ENCODE measurements at places on chromosomes 7 and 10. TPM values are rescaled to one million over a fixed set of nuclear protein-coding genes. Genes with fewer than 3 reads are reported as not detected.

- H3K36me3 ChIP-seq, result no peaks in the 10 kb centered on the region
- no peak for DNase-seq
- no peaks in the 10 kb centered on the region for H3K27me3 ChIP-seq
- peak overlapping the region; percentile 16 for H3K27ac ChIP-seq
- no peak overlapping the region for H3K4me3 ChIP-seq
- peaks cover 49% of the 10 kb centered on the region for H3K4me1 ChIP-seq
These were observed 68.3 kb downstream of the HIPK2 start for GRCh38 chr7:139709485-139709884.

GRCh38 chr10:70803775-70804420 is 11.8 kb upstream of the SGPL1 start:
- H3K27me3 ChIP-seq, result no peaks in the 10 kb centered on the region
- DNase-seq, result no peak
- no peak overlapping the region for H3K4me3 ChIP-seq
- no peak overlapping the region for H3K27ac ChIP-seq

GRCh38 chr10:129531969-129532660 is 65.1 kb downstream of the MGMT start:
- peaks cover 4% of the 10 kb centered on the region for H3K4me1 ChIP-seq
- no peaks in the 10 kb centered on the region for H3K27me3 ChIP-seq
- no peak for DNase-seq
- H3K4me3 ChIP-seq, result no peak overlapping the region
- H3K27ac ChIP-seq, result no peak overlapping the region

DNA sequence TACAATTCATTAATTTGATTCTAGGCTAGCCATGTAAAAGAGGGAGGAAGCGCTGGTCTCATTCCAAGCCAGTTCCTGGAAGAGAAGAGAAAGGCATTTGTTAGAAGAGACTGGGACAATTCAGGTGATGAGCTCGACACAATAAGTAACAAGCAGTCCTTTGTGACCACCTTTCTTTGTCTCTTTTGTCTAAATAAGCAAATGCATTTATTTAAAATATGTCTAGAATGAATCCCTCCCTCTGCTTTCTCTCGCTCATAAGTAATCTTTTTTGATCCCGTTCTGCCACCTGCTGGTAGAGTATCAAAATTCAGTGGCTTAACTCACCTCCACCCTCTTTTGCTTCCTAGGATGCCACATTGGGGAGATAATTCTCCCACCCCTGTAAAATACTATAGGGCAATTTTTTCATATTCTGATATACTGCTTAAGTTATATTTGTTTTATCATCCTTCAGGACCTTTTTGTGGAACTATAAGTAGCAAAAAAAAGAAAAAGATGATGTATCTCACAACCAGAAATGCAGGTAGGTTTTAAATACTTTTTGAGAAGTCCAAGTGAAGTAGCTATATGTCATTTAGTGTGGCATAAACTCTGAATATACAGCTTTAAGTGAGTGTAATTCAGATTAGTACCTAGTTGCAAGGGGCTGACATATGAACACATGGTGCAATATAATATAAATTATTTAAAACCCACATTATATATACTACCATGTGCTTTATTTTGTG is 91.5 kb downstream of the GSDME start:
- no peaks in the 10 kb centered on the region for H3K27me3 ChIP-seq
- peaks cover 5% of the 10 kb centered on the region for H3K4me1 ChIP-seq
- DNase-seq, result peak; percentile 5
- no peak overlapping the region for H3K27ac ChIP-seq
- H3K4me3 ChIP-seq, result no peak overlapping the region
- H3K36me3 ChIP-seq, result no peaks in the 10 kb centered on the region

GRCh38 chr10:48197236-48197899 is 77.1 kb downstream of the FRMPD2 start:
- no peaks in the 10 kb centered on the region for H3K27me3 ChIP-seq
- no peak overlapping the region for H3K27ac ChIP-seq
- no peaks in the 10 kb centered on the region for H3K36me3 ChIP-seq

DNA sequence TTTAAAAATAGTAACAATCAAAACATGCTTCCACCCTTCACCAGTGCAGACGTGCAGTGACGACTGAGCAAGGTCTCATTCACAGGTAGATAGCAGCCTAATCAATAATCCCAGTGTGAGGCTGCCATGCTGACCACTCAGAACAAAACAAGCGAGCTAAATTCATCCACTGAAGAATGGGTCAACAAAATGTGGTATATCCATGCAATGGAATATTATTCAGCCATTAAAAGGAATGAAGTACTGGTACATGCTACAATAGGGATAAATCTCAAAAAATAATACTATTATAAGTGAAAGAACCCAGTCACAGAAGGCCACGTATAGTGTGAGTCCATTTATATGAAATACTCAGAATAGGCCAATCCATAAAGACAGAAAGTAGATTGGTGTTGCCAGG is 74.0 kb downstream of the PTPRE start:
- peaks cover 13% of the 10 kb centered on the region for H3K4me1 ChIP-seq
- no peak overlapping the region for H3K4me3 ChIP-seq
- DNase-seq, result no peak
- no peaks in the 10 kb centered on the region for H3K27me3 ChIP-seq

- no peak for DNase-seq
- H3K27ac ChIP-seq, result no peak overlapping the region
- no peak overlapping the region for H3K4me3 ChIP-seq
- H3K27me3 ChIP-seq, result no peaks in the 10 kb centered on the region
These were observed 282.6 kb upstream of the LRRN3 start for GRCh38 chr7:110808361-110808760.

- no peak for DNase-seq
- no peak overlapping the region for H3K27ac ChIP-seq
- no peaks in the 10 kb centered on the region for H3K4me1 ChIP-seq
- peaks cover 5% of the 10 kb centered on the region for H3K27me3 ChIP-seq
- no peaks in the 10 kb centered on the region for H3K36me3 ChIP-seq
- H3K4me3 ChIP-seq, result no peak overlapping the region
These were observed 45.1 kb downstream of the WIPI2 start for GRCh38 chr7:5234852-5235831.

DNA sequence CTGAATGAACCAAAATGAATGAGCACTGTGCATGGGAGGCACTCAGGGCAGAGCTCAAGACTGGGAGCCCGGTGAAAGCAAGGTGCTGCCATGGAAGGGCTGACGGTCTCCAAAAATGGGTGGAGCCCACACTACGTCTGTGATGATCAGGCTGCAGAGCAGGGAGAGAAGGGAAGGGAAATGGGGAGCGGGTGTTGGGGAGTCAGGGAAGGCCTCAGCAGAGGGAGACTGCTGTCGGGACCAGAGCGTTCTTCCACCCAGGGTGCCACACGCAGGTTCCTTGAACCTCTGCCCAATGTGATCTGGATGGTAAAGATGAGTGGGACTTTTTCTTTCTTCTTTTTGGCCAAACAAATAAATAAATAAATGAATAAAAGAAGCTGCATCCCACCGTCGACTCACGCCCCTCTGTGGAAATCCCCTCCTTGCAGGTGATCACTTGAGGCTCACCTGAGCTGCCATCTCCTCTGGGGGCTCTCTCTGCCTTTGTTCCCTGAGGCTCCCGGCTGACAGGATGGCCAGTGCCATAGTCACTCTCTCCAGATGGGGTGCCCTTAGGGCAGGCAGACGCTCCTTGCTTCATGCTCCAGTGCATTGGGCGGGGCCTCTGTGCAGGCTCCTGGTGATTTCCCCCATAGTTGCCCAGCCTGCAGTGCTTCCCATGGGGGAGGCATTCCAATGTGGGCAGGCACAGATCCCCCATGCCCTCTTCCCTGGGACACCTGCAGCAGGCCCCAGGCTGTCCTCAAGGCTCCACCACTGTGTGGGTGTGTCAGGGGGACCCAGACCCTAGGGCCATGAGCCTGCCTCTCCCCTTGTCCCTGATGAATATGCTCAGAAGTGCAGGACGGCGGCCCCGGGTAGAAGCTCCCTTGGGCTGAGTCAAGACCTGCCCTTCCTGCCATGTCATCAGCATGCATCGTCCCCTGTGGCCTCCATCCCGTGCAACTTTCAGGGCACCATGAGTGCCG is 131.8 kb downstream of the PTPN20 start:
- no peak for DNase-seq
- H3K27me3 ChIP-seq, result no peaks in the 10 kb centered on the region
- H3K36me3 ChIP-seq, result no peaks in the 10 kb centered on the region
- H3K4me1 ChIP-seq, result peaks cover 4% of the 10 kb centered on the region
- H3K27ac ChIP-seq, result no peak overlapping the region
- H3K4me3 ChIP-seq, result no peak overlapping the region

GRCh38 chr10:121914661-121915060 is 13.2 kb downstream of the ATE1 start:
- H3K36me3 ChIP-seq, result peaks cover 38% of the 10 kb centered on the region
- no peaks in the 10 kb centered on the region for H3K27me3 ChIP-seq
- no peak overlapping the region for H3K4me3 ChIP-seq
- peaks cover 21% of the 10 kb centered on the region for H3K4me1 ChIP-seq
- no peak for DNase-seq
- H3K27ac ChIP-seq, result peak overlapping the region; percentile 33

DNA sequence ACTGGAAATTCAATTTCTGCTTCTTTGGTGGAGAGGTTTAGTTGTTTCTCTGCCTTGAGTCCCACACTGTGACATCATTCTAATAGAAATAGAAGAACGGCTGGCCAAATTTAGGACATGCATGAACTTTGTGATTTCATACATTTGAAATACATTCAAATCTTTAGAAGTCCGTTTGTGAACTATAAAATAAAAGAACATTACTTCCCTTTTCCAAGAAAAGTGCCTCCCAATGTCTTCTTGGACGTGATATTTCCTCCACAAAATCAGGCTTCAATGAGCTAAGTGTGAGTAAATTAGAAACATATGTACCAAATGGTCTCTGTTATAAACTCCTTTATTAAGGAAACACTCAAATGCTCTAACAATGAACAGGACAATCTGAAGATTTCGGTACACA is 314.5 kb upstream of the AKR1E2 start:
- H3K4me1 ChIP-seq, result peaks cover 19% of the 10 kb centered on the region
- no peak overlapping the region for H3K4me3 ChIP-seq
- H3K27me3 ChIP-seq, result no peaks in the 10 kb centered on the region
- no peak for DNase-seq

GRCh38 chr10:8048281-8049008 is 6.0 kb upstream of the GATA3 start:
- peaks cover 100% of the 10 kb centered on the region for H3K27me3 ChIP-seq
- H3K36me3 ChIP-seq, result no peaks in the 10 kb centered on the region
- no peak overlapping the region for H3K4me3 ChIP-seq
- peaks cover 31% of the 10 kb centered on the region for H3K4me1 ChIP-seq
- no peak overlapping the region for H3K27ac ChIP-seq

DNA sequence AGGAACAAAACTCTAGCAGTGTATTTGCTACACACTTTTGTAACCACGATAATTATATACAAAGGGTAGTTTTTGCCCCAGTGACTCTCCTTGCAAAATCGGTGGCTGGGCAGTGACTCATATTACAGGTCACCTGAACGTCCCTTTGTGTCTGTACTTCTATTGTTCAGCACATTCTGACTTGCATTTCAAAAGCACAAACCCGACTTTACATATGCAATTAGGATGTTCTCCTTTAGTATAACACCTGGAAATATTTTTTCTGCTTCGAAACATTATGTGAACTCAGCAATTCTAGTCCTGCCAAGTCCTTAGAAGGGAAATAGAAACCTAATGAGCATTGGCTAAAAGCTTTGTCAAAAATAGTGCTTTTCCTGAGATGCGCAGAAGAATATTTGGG is 6.0 kb downstream of the PRR15 start:
- peaks cover 20% of the 10 kb centered on the region for H3K27me3 ChIP-seq
- DNase-seq, result no peak
- no peak overlapping the region for H3K4me3 ChIP-seq
- no peaks in the 10 kb centered on the region for H3K36me3 ChIP-seq
- H3K27ac ChIP-seq, result no peak overlapping the region
- H3K4me1 ChIP-seq, result peaks cover 7% of the 10 kb centered on the region

DNA sequence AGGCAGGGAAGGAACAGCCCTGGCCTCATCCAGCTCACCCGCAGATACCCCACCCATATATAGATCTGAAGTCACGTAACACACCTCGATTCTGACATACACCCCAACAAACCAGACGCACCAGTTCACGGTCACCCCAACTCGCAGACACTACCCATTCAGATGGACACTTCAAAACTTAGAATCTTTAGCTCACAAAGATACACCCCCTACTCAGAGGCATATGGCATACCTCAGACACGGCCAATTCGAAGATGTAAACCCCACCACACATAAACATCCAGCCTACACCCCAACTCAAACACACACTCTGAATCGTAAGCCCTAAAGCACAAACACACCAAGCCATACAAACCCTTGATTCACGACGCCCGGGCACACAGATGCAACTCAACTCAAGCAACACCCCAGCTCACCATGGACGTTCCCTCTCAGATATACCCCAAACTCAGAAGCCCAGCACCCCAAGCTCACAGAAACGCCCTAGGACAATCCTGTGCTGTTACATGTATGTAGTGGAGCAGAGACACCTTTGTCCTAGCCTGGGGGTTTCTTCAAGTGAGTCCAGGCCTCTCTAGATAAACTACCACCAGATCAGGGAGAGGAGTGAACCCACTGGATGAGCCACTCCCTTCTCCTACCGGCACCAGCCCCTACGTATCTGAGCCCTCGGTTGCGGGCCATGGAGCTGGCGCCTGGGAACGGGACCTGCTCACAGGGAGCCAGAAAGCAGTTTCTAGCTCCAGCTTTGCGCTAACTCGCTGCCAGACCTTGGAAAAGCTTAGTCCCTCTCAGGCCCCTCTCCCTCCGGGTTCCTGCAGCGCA is 8.8 kb downstream of the PSD start:
- H3K27ac ChIP-seq, result no peak overlapping the region
- peaks cover 65% of the 10 kb centered on the region for H3K27me3 ChIP-seq
- no peak for DNase-seq
- no peak overlapping the region for H3K4me3 ChIP-seq
- no peaks in the 10 kb centered on the region for H3K36me3 ChIP-seq

- H3K27ac ChIP-seq, result no peak overlapping the region
- no peaks in the 10 kb centered on the region for H3K4me1 ChIP-seq
- no peaks in the 10 kb centered on the region for H3K36me3 ChIP-seq
- DNase-seq, result no peak
These were observed 130.4 kb upstream of the GHITM start for GRCh38 chr10:84008878-84009277.

DNA sequence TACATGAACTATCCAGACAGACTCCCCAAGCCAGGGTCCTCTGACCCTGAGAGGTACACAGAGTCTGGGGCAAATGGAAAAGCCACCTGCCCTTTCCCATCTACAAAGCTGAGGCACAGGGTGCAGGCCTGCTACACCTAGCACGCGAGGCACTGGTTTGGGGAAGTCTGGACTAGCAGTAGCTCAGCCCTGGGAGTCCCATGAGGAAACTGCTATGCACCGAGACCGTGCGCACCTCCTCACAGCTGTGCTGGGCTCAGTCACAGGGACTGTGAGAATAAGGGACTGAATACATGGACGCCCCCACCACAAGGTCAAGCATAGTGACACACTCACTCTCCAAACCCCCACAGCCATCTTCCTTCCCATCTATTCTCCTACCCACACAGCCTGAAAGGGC is 8.2 kb downstream of the MAT1A start:
- DNase-seq, result no peak
- H3K27ac ChIP-seq, result no peak overlapping the region
- H3K36me3 ChIP-seq, result no peaks in the 10 kb centered on the region
- no peaks in the 10 kb centered on the region for H3K4me1 ChIP-seq
- no peak overlapping the region for H3K4me3 ChIP-seq

The DKK1 gene
- not detected for total RNA-seq

The PRSS1 gene
- total RNA-seq, result not detected

The CNTNAP2 gene
- not detected for total RNA-seq

The FAM20C gene
- 20.6 TPM for total RNA-seq

The DPYSL4 gene
- total RNA-seq, result 0.31 TPM

The GET4 gene
- 29.6 TPM for total RNA-seq

The MALRD1 gene
- not detected for total RNA-seq

The RBM20 gene
- total RNA-seq, result 9.3 TPM

The NKX2-3 gene
- not detected for total RNA-seq

The MRLN gene
- total RNA-seq, result 172 TPM
